ENCODE measurements at places on chromosomes 13 and 19.

DNA sequence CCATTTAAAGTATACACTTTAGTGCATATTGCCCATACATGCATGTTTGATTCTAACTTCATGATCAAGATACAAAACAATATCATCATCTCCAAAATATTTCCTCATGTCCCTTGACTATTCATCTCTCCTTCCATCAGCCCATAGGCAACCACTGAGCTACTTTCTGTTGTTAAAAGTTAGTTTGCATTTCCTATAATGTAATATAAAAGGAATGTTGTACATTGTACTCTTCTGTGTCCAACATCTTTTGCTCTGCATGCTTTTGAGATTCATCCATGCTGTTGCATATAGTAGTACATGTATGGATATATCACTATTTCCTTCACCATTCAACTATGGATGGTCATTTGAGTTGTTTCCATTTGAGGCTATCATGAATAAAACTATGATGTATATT, 74.7 kb downstream of the ITGBL1 start:
- DNase-seq, result peak; percentile 75

- DNase-seq, result peak; percentile 79
Observed at GRCh38 chr19:30362156-30362754, 9.9 kb upstream of the ZNF536 start.

DNA sequence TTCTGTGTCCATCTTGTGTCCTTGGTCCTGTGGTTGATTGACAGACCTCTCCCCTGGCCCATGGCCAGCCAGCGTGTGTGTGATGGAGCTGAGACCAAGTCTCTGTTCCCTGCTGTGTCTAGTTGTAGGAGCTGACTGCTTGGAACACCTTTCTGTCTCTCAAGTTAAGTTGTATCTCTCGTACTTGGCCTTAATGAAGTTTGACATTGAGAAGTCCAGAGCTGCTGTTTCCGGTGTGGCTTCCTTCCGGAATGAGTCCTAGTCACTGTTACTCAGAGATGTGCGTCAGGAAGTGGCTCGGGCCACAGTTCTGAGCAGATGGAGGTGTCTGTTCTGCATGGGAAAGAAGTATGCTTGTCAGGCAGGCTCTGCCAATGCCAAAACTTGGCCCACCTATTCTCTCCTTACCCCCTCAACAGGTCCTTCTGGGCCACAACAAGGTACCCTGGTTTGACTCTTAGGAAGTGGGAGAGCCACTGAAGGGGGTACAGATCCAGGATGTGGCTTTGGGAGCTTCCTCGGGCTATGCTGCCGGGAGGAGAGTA, 54.3 kb downstream of the GATAD2A start:
- peak; percentile 54 for DNase-seq

- no peak for DNase-seq
Observed at GRCh38 chr19:35797663-35798062, 15.0 kb downstream of the PRODH2 start.

- DNase-seq, result no peak
Observed at GRCh38 chr19:15869873-15870272, 28.0 kb downstream of the CYP4F2 start.

GRCh38 chr19:14632286-14632685, 42.4 kb downstream of the ADGRE3 start:
- DNase-seq, result no peak

- DNase-seq, result peak; percentile 48
Observed at GRCh38 chr19:32566246-32566830, 14.7 kb upstream of the PDCD5 start.

- DNase-seq, result no peak
Observed at GRCh38 chr13:25172303-25172630, 179 bp upstream of the AMER2 start.

GRCh38 chr19:47228937-47229675, 1.9 kb downstream of the BBC3 start:
- no peak for DNase-seq

GRCh38 chr13:37382146-37382545, 216.4 kb downstream of the POSTN start:
- DNase-seq, result peak; percentile 72

- DNase-seq, result no peak
Observed at GRCh38 chr13:26968431-26969341, 202.9 kb downstream of the USP12 start.

- no peak for DNase-seq
Observed at GRCh38 chr19:11421371-11422098, 2.4 kb upstream of the RGL3 start.

- DNase-seq, result no peak
Observed at GRCh38 chr13:70310396-70311119, 202.3 kb upstream of the KLHL1 start.

DNA sequence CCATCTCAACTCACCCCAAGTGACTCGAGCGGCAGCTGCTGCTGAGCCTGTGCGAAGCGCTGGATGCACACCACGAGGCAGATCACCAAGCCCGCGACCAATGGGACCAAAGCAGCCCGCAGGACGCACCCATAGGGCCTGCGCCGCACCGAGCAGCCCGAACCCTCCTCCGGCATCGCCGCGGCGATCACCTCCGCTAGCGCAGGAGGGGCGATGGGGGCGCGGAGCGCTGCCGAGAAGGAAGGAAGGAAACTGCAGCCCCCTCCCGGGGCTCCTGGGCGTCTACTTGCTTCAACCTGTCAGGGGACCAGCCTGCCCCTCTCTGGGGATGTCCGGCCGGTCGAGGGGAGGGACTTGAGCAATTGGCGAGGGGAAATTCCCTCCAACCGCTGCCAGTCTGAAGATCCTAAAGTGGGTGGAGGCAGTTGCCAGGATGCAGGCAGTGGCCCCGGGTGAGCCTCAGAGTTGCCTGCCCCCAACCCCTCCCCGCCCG, at the start of gene CD70:
Gene CD70, minus strand, starts transcription at position 324 of the 493 bp plus-strand sequence. Its CDS starts 148 bp downstream, at position 176.
- no peak for DNase-seq

- DNase-seq, result no peak
Observed at GRCh38 chr19:33393286-33394005, 19.9 kb downstream of the CEBPG start.

- no peak for DNase-seq
Observed at GRCh38 chr13:98917116-98917515, 60.7 kb downstream of the DOCK9 start.

- DNase-seq, result no peak
Observed at GRCh38 chr13:28476919-28477708, 17.8 kb downstream of the FLT1 start.

GRCh38 chr19:7582446-7582845, 13.2 kb upstream of the CAMSAP3 start:
- no peak for DNase-seq

DNA sequence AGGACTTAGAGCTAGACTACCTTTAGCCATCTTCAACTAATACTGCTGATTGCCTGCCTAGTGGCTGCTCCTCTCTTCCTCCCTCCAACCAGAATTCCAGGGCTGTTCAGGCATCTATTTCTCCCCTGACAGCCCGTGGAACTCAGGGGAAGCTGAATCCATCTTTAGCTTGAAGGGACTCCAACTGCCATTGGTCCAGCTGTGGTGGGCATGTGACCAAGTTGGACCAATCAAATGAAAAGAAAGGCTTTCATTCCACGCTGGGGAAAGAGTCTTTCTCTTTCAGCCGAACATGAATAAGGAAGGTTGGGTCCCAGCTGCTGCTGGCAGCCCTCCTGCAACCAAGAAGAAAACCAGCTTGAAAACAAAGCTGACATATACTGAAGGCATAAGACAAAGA, 168.5 kb upstream of the OBI1 start:
- DNase-seq, result no peak

GRCh38 chr13:39874331-39875053, 219.0 kb downstream of the COG6 start:
- DNase-seq, result peak; percentile 25

DNA sequence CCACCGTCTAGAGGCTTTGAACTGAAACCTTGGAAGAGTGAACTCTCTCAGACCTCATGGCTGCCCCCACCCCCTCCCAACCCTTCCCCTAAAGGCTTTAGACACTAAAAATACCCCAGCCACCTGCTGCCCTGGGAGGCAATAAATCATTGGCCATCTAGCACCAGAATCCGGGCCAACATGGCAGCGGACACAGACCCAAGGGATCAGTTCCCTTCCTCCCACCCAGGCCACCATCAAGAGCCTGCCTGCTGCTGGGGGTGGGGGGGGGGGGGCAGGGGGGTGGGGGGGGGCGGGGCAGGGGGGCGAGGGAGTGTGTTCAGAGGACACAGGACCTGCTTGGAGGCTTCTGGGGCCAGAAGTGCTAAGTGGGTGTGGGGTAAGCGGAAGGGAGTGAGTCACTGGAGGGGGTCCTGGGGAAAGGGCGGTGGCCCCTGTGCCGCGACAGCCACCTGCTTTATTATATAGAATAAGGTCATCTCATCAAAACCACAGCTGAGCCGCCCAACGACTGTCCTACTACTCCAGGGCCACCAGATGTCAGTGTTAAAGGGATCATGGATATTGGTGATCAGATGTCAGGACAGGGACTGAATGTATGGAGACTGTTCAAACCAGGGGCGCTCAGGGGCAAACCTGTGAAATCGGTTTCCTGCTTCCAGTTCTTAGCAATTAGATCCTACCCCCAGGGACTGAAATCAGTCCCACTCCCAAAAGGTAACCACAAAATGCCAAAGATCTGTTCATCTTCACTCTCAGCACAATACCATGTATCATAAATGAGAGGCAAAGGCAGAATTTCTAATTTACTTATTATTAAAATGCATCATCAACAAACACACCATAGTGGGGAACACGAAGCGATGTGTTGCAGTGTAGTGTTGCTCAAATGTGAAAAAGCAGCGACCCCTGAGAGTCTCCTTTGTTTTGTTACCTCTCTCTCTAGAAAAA, 24.3 kb downstream of the ARL11 start:
- DNase-seq, result peak; percentile 45

DNA sequence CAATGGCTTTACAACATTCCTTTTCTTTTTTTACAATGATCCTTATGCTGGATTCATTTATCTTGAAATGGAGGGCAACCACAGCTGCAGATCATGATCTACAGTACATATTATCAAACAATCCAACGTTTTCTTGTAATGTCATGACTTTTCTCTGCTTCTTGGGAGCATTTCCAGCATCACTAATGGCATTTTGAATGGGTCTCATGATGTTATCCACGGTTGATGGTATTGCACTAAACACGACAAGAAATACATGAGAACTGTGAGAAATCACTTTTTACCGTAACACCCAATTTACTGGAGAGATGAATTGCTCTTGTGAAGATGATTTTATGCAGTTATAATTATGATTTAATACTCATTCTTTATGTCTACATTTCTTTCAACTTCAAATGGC, 16.2 kb upstream of the ACOD1 start:
- DNase-seq, result no peak

DNA sequence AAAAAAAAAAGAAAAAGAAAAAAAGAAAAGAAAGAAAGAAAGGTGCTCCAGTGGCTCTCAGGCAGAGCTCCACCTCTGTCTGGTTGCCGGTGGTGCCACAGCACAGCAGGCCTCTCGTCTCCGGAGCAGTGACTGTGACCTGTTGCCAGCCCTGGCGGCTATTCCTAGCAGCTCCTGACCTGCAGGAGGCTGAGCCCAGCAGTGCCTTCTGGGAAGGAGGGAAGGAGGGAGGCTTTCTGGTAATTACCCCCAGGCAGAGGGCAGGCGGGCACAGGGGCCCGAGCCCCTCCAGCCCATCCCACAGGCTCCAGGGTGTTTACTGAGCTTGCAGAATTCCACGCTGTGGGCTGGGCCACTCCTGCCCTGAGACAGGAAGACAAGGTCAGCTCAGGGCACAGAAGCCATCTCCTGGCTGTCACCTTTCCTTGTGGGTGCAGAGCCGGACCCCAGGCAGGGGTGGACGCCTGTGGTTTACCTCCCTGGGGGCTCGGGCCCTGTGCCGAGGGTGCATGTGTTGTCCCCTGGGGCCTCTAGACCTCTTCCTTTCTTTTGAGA, 77.9 kb downstream of the GNG7 start:
- no peak for DNase-seq

DNA sequence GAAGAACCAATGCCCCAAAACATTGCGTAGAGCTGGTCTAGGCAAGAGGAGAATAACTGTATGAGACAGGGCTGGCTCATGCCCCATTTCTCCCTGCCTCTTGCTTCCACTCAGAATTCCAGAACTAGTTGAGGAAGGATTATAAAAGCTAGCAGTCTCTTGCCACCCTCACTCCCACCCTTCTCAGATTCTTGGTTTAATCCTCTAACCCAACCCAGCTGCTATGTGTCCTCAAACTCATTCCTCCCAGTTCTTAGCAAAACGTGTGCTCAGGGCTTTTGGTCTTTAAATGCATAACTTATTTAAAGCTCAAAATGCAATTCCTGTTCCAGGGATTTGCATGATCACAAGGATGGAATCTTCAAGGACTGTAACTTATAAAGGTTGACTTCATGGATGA, 466.3 kb downstream of the COG6 start:
- DNase-seq, result no peak

- no peak for DNase-seq
Observed at GRCh38 chr13:105231579-105231978, 1303.9 kb downstream of the EFNB2 start.
